Left kidney (tissue), 8 donors: ENCODE measurements at places on chromosomes 1 and 21. TPM values are rescaled to one million over a fixed set of nuclear protein-coding genes. Genes with fewer than 3 reads are reported as not detected.

GRCh38 chr1:235213752-235214151, 52.7 kb upstream of the RBM34 start:
- DNase-seq: no peak

DNA sequence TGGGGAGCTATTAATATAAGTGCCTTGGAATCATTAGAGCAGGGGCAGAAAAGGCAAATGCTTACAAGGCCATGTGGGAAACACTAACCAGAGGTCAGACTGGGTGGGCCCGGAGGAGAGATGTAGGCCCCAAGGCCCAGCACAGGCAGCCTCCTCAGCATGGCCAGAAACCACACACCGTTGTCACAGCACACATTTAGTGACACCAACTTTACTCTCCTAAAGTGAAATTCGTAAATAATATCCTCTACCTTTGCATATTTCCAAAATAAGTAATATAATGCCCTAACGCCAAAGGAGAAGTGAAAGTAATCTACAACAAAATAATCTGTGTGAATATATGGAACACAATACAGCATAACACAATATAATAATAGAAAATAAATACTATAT, 62.6 kb downstream of the KIF21B start:
- DNase-seq: no peak

- peak; percentile 76 for DNase-seq
Measured at GRCh38 chr1:7046314-7046713, 261.1 kb downstream of the CAMTA1 start.

DNA sequence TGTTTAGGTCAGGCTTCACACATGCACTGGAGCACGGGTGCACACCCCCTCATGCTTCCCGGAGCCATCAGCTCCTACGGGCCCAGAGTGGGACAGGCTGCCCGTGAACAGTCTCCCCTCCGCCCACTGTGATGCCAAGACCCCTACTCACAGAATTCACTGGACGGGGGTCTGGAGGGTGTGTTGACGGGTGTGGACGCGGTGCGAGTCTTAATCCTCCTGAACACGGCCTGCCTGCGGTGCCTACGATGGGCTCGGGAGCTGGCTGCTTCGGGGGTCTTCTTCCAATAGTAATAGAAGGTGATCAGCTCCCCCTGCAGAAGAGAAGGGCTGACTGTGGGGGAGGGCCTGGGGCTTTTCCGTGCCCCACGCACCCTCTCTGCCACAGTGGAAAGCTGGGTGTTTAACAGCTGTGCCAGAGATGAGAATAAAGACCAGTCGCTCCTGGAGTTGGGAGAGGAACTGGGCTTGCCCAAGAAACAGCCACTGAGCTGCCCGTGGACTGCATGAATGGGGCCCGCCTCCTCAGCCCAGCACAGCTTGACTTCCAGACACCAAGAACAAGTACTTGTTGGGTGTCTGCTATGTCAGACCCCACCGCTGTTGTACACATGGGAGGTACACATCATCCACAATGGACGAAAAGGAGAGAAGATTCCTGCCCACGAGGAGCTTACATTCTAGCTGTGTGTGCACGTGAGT, 47.9 kb downstream of the SLC45A1 start:
- no peak for DNase-seq

DNA sequence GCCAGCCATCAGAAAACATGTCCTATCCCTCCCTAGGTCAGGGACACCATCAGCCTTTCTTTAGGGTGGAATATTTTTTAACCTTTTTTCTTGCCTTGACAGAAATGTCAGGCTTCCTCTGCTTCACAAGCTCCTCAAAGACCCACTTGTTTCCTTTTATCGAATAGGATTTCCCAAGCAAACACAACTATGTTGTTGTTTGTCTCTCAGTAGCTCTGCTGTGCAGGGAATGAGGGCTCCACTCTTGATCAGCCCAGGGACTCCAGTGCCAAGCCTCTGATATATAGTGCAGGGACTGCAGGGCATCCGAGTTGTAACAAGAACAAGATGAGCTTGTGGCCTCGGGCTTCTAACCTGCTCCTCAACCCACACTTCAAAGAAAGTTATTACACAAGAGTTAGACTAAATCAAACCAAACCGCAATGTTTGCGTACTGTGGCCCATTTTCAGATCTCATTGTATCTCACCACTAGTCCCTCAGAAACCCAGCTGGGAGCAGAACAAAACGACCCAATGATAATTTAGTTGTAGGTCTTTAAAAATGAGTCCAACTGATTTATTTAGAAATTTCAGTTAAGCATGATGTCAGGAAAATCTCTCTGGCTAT, 108.1 kb downstream of the ATG4C start:
- DNase-seq: no peak

DNA sequence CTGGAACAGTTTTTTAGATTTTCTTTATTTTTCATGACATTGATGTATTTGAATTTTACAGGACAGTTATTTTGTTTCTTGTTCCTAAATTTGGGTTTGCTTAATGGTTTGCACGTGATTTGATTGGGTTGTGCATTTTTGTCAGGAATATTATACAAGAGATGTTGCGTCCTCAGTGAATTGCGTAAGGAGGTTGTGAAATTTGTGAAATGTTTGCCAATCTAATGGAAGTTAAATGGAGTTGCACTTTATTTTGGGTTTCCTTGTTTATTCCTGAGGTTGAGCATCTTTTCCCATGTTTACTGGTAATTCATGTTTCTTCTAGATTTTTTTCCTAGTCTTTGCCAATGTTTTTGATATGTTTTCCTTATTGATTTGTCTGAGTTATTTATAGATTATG, 19.9 kb downstream of the ZNF648 start:
- DNase-seq: no peak

GRCh38 chr1:57024855-57025254, 59.0 kb upstream of the C8B start:
- peak; percentile 51 for DNase-seq

DNA sequence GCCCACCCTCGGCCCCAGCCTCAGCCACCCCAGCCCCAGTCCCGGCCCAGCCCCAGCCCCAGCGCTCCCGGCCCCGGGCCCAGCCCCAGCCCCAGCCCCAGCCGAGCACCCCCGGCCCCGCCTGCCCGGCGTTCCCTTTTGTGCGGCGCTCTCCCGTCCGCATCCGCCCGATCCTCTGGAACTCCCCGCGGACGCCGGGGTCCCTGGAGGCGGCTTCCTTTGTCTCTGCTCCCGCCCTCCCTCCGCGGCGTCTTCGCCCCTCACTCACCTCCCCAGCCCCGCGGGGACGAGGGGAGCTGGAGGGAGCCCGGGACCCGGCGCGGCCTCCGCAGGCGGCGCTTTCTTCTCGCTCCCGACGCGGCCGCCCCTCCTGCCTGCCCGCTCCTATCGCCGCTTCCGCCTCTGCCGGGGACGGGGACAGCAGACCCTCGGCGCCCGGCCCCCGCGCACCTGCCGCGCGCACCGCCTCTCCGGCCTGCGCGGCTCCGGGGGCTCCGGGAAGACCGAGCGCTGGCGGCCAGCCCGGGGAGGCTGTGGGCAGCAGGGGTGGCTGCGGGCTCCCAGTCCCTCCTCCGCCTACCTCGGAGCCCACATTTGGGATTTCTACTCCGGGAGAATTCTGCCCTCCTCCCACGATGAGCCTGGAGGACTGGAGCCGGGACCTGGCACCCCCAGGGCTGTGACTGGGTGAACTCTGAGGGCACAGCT, 14.0 kb downstream of the AGRN start:
- DNase-seq: no peak

- DNase-seq: no peak
Measured at GRCh38 chr1:53954128-53954527, 8.0 kb downstream of the LRRC42 start.

- no peak for DNase-seq
Measured at GRCh38 chr1:108645564-108646184, 15.2 kb downstream of the HENMT1 start.

DNA sequence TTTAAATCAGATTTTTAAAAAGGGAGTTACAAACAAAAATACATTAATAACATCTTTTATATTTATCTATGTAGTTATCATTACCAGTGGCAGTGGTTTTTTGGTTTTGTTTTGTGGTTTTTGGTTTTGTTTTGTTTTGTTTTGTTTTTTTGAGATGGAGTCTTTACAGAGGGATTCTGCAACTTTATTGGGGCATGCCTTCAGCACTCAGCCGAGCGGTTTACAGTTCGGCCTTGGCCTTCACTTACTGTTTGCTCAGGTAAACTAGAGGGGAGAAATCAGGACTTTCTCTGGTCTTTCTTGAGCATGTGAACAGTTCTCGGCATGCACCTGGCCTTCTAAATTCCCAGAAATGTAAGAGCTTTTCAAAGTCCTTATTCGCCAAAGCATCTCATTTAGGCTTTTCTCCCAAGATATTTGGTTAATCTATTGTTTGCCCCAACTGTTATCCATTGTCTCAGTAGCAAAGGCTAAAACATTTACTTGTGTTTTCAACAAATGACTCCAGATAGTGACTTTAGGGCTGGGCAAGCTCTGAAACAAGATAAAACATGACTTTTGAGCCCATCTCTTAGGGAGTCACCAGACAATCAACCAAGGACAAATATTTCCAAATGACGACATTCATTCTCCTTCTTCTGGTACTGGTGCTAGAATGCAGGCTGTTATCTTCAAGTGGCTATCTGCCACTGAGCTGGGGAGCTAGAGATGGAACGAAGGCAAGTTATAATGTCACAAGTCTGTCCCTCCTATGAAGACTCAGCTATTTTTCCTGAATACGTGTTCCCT, 48.4 kb upstream of the ADORA3 start:
- no peak for DNase-seq

DNA sequence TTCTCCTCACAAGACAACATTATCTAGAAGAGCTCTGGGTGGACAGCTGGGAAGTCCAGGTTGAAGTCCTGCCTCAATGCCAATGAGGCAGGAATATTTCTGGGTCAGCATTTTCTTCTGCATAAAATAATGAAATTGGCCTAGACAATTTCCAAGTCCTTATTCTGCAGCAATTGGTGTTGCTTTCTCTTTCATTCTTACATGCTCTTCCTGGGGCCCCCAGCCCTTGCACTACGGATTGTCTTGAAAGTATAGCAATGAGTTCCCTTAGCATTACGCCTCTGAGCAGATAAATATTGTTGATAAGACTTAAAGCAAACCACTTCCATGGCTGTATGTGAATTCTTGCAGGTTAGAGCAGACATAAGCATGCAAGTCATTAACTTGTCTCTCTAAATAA, 188.5 kb downstream of the TGFBR3 start:
- DNase-seq: no peak

DNA sequence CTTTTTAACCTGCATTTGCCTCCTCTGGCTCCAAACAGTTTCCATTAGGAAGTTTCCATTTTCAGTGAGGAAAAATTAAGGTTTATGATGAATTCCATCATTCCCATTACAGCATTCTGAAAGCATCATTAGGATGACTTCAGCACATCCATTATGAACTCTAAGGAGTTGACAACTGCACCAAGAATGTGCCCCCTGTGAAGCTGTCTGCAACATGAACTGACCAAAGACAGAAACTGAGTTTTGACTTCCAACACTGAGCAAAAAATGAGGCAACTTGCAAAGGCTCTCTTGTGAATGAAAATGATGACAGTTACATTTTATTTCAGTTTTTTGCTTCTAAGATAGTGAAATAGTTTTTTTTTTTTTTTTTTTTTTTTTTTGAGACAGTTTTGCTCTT, 18.3 kb upstream of the KCNE1 start:
- no peak for DNase-seq

DNA sequence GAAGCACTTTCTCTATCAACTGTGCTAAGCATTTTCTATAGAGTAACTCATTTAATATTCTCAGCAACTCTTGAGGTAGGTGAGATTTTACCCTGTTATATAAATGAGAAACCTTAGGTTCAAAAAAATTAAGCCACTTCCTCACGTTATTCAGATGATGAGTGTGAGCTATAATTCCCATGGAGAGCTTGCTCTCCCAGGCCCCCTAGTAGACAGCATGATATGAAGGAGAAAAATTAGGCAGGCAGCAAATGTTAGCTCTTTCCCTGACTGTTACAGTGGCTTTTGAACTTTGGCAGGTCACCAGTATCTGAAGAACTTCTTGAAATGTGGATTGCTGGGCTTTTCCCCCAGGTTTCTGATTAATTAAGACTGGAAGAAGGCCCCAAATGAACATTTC, 753.1 kb downstream of the NCAM2 start:
- DNase-seq: no peak

- no peak for DNase-seq
Measured at GRCh38 chr1:98387701-98388100, 273.8 kb upstream of the SNX7 start.

DNA sequence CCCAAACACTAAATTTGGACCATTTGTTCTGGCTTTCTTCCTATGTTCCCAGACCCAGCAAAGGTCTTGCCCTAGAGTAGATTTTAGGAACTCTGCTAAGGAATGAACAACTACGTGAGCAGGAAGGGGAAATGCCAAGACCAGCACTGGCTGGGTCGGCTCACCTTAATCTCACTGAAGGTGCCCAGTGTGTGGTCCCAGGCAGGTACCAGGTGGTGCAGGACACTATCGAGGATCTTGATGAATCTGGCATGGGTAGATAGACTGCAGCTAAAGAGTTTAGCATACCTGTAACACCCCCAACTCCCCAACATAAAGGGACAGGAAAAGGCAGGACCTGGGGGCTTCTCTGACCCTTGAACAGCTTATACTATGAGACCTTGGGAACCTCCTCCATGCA, 3.0 kb downstream of the HECTD3 start:
- no peak for DNase-seq

GRCh38 chr1:205274041-205274691, 46.4 kb downstream of the TMCC2 start:
- DNase-seq: no peak

DNA sequence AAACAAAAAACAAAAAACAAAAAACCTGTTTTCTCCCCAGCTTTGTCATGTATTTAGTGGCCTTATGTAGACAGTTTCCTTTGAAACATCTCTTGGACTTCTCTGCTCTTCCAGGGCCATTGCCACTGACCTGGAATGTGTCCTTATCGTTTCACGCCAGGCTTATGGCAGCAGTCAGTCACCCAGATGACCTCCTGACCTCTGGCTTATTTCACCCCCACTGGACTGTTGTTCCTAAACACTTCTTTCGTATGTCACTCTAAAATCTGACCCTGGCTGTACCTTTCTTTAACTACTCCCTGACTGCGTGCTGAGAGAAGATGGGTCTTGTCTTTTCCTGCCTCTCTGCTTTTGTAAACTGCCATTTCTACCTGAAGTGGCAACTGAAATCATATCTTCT, 9.1 kb downstream of the LGALS8 start:
- DNase-seq: no peak

- no peak for DNase-seq
Measured at GRCh38 chr1:219676012-219676765, 63.3 kb upstream of the ZC3H11B start.

NPHS2 gene
- 420 TPM for polyA plus RNA-seq

GBP6 gene
- polyA plus RNA-seq: not detected

SYT6 gene
- 2.3 TPM for polyA plus RNA-seq

BNIPL gene
- 3.4 TPM for polyA plus RNA-seq

SLC19A1 gene
- 67.0 TPM for polyA plus RNA-seq

CFAP141 gene
- not detected for polyA plus RNA-seq

HFM1 gene
- polyA plus RNA-seq: 11.0 TPM

PGLYRP4 gene
- not detected for polyA plus RNA-seq

EXTL1 gene
- polyA plus RNA-seq: 1.8 TPM

LRRN2 gene
- 11.5 TPM for polyA plus RNA-seq

AUNIP gene
- 3.4 TPM for polyA plus RNA-seq

DSCAM gene
- polyA plus RNA-seq: 0.03 TPM

OR6N1 gene
- polyA plus RNA-seq: not detected
